Esophagus squamous epithelium (tissue), 5 donors: ENCODE measurements at places on chromosomes 12 and 14.

GRCh38 chr14:51727526-51727925 is 75.8 kb downstream of the FRMD6 start:
- no peak for DNase-seq

DNA sequence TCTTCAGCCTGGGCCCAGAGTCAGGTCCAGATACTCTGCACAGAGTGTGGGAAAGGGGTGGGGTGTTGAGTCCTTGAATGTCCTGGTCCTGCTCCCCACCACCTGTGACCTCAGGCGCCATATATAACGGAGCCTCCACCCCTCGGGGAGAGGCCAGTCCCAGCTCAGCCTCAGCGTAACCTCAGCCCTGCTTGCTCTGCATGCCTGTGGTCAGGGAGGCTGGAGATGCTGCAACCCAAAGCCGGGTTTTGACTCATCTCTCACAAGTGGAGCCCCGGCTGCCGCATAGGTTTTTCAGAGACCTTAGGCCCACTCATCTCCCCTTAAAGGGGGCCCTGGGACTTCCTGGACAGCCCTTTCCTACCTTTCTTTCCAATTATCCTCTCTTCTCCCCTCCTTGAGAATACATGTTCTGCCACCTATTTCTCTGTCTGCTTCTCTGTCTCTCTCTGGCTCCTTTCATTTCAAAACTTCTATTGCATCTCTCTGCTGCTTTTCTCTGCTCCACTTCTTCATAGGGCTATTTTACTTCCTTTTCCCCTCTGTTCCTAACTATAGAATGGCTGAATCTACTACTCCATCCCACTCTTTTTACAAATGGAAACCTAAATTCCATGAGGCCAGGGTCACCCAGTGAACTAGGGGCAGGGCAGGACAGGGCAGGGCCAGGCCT is 1.2 kb downstream of the ITGB7 start:
- DNase-seq: no peak

DNA sequence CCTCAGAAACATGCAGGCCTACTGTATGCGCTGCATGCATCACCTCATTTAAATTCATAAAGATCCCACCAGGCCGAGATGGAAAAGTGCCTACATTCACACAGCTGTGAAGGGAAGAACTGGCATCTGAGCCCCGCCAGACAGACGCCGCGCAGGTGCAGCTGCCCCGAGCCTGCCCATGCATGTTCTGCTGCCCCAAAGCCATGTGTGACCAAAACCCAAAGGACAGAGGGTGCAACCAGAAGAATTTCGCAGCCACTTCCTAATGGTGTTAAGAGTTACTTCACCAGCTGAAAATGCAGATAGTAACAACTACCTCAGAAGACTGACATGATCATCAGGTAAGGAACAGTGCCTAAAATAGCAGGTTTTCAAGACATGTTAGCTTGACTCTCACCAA is 13.5 kb upstream of the KRT8 start:
- DNase-seq: no peak

GRCh38 chr14:31261859-31262731 is 54.5 kb upstream of the HECTD1 start:
- no peak for DNase-seq

- DNase-seq: no peak
These were observed 57.1 kb downstream of the GALC start for GRCh38 chr14:87935886-87936285.

DNA sequence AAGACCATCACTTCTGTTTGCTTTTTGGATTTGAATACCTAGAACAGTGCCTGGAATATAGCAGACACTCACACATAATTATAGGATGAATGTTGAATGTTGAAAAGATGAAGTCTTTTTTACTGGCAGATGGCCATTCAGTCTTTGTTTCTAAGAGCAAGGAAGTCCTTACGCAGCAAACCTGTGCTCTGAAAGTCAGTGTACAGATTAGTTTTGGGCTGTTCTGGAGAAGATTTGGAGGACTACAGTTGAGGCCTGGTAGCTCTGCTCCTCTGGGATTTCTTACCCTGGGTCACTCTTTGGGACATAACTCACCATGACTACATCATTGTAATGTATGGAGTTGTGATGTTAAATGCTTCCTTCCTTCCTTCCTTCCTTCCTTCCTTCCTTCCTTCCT is 3.3 kb downstream of the OR4E2 start:
- no peak for DNase-seq

DNA sequence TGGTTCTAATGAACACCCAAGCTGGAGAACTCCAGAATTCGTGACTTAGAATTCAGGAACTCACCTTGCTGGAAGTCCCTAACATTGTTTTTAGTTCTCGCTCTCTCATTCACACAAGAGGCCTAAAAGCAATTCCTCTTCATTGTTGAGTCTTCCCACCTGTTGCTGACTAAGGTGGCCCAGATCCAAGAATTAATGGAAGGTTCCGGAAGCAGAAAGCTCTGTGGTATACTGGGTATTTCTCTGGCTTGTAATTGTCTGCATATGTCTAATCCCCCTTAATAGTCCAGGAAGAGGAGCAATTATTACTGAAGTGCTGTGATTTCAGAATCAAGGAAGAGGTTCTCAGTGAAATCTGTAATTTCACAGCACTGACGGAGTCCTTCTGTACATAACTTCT is 31.4 kb downstream of the TMEM233 start:
- DNase-seq: no peak

- no peak for DNase-seq
These were observed 305.5 kb downstream of the CEP128 start for GRCh38 chr14:80636071-80636470.
